ENCODE measurements at places on chromosomes 12 and 14.
A peak's percentile ranks its signal among the peaks of the same experiment; 100 is the strongest.

- DNase-seq, result no peak
Observed at GRCh38 chr12:59839514-59839913, 243.7 kb downstream of the SLC16A7 start.

GRCh38 chr14:65482757-65483438, 70.4 kb downstream of the FUT8 start:
- DNase-seq, result no peak

DNA sequence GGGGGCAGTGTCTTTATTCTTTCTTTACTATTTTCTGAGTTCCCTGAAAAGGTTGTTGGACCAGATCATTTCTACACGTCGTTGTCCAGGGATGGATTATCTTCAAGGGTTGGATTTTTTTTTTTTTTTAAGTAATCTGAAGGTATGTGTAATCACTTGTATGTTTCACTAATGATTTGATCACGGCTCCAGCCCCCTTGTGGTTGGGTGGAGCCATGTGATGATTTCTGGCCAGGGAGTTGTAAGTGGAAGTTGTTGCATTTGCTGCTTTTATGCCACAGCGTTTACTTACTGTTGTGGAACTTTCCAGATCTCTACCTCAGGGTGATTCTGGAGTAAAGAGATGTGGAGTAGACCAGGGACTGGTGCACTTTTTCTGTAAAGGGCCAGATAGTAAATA, 390.3 kb downstream of the AACS start:
- no peak for DNase-seq

DNA sequence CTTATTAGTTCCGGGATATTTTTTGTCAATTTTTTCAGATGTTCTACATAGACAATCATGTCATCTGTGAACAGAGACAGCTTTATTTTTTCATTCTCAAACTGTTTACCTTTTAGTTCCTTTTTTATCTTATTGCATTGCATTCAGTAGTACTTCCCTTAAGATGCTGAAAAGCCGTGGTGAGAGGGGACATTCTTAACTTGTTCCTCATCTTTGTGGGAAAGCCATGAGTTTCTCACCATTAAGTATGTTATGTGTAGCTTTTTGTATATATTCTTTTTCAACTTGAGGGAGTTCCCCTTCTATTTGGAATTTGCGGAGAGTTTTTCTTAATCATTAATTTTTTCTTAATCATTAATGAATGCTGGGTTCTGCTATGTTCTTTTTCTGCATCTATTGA, 1727.1 kb upstream of the SEL1L start:
- no peak for DNase-seq

- DNase-seq, result peak; percentile 54
Observed at GRCh38 chr14:104545942-104546501, 33.5 kb upstream of the C14orf180 start.

DNA sequence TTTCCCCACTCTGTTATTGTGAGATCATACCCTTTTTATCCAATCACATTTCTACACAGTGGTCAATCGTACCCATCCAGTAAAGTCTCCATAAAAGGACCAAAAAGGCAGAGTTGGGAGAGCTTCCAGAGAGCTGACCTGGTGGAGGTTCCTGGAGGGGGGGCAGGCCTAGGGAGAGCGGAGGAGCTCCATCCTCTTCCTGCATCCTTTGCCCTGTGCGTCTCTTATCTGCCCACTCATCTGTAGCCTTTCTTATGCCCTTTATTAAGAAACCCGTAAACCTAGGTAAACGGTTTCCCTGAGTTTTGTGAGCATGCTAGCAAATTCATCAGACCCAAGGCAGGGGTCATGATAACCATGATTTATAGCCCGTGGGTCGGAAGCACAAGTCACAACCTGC, 26.2 kb downstream of the EVL start:
- no peak for DNase-seq

GRCh38 chr14:44029933-44030332, 477.1 kb downstream of the FSCB start:
- DNase-seq, result no peak

DNA sequence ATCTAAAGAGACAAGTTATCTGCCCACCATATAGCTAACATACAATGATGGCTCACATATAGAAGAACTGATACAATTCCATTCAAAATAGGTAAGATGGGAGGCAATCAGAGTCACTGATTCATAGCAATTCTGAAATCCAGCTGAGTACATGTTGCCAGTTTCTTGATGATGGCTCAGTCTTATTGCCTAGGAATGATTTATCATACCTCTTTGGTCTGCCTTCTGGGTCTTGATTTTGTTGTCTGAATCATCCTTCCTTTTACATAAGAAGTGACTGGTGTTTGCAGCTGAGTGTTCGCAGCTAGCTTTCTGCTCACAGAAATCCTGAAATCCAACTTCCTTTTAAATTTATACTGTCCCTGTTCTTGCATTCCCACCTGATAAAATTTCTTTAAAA, 463.2 kb upstream of the MGAT4C start:
- DNase-seq, result no peak

DNA sequence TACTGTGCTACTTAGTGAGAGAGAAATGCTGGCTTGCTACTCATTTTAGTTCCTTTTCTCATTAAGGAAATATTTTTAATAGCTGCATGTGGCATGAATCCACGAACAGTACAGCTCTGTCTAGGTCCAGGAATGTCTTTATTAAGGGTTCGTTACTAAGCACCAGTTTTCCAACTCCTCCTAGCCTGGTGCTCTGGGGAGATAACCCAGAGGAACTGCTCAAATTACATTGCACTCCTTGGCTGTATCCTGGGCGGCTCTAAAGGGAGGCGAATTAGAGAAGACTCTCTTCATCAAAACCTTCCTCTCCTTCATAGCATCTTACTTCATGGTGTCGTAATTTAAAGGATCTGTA, 101.3 kb downstream of the PPM1A start:
- no peak for DNase-seq

DNA sequence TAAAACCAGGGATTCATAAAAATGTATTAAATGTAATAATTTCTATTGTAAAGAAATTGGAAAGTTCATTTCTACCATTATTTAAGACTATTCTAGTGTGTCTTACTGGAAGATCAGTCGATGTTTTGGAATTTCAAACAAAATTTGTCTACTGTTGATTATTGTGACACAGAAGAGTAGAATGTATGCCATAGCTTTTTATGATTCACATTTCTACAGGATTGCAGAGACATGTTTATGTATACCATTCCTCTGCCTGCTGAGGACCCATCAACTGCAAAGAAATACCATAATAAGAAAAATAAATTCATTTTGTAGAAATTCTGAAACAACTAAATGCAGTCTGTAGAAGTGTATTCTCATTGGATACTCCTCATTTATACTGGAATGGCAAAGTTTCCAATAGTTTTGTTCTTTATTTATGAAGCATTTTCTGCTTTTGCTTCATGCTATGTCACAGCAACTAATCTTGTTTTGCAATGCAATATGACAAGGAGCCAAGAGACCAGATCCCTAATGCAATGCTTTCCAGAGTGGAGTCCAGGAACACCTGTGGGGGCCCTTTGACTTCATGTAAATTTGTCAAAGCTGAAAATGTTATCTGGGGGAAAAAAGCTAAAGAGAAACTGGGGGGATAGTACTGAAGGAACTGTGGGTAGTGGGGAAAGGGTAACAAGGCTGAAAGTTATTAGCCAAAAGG, 172.9 kb upstream of the LRIG3 start:
- no peak for DNase-seq

DNA sequence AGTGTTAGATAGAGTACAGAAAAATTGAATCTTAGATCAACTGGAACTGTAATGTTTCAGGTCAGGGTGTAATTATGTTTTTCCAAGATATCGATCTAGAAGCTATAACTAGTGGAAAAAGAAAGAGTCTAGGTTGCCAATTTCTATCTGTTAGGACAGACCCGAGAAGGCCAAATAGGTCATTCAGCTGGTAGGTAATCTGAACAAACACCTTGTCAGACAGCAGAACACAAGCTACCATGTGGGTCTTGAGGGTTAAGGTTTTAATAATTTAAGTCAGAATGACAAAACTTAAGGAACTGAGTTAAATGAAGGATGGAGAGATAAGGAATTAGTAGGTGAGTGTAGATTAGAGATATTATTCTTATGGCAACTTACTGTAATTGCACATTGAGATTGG, 44.9 kb upstream of the KCNMB4 start:
- DNase-seq, result no peak

- DNase-seq, result no peak
Observed at GRCh38 chr12:68446901-68447796, 115.0 kb upstream of the MDM1 start.

- no peak for DNase-seq
Observed at GRCh38 chr12:19675361-19675760, 236.1 kb downstream of the AEBP2 start.

GRCh38 chr12:52119398-52120254, 40.1 kb downstream of the SMIM41 start:
- DNase-seq, result no peak

DNA sequence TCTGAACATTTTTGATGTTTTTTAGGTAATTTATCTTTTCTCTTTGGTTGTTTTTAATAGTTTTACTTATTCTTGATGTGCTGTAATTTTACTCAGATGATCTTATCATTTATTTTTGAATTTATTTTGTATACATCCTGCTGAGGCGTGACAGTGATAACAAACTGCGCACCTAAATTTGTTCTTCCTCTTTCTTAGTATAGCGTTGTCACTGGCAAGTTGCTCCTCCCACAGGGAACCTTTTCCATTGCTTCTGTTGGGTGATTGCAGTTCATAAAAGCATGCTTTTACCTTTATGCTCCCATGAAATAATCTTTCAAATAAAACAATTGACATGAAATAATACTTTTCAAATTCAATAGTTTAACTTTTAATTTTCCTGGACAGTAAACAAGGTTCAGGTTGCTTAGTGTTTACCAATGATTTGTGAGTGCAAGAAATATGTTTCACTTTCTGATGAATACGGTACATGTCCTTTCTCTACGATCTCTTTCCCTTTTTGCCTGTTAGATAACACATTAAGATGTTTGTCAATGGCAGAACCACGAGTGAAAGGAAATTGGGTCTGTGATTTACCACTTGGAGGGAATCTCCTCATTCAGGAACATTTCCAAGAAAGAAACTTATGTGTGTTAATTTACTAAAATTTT, 223.3 kb downstream of the CCDC91 start:
- DNase-seq, result no peak

GRCh38 chr14:22532345-22533056, 56.5 kb downstream of the DAD1 start:
- DNase-seq, result no peak

DNA sequence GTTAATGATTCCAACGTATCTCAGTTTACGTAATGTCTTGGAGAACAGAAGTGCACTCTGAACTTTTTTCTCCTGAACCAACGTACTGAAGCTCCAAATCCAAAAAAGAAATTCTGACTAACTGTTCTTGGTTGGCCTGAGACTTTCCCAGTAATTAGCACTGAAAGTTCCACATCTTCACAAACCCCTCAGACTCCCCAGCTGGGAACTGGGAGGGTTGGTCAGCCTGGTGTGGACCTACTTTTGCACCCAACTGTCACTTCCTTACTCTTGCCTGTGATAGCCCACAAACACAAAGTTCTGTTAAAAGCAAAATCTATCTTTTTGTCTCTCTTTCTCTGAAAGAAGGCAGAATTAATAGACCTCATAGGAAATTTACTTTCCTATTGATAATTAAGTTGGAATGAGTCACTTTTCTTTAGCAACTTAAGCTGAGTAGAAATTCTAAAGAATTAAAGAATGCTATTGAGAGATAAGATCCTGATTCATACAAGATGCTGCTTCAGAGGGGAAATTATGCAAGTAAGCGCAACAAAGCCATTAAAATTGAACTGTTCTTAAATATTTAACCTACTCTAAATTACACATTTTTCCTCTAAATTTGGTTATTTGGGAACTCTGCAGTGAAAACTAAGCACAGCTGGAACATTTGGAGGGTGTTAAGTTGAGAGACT, 155.0 kb downstream of the EPS8 start:
- no peak for DNase-seq

GRCh38 chr12:131634037-131634436, 76.9 kb upstream of the SFSWAP start:
- DNase-seq, result no peak

DNA sequence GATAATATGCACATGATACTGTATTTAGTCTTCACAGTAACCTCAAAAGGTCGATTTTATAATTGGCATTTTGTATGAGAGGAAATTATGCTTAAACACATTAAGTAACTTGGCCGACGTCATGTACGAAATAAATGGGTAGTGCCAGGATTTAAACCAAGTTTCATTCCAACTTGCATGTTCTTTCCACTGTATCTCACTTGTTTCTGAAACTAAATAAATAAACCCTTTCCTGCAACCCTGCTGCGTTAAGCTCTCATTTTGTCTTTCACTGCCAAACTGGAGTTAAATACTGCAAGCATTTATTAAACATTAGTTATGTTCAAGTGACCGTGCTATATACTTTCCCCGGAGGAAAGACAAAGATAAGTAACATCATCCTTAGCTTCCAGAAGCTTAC, 293.9 kb upstream of the PRKD1 start:
- DNase-seq, result no peak

DNA sequence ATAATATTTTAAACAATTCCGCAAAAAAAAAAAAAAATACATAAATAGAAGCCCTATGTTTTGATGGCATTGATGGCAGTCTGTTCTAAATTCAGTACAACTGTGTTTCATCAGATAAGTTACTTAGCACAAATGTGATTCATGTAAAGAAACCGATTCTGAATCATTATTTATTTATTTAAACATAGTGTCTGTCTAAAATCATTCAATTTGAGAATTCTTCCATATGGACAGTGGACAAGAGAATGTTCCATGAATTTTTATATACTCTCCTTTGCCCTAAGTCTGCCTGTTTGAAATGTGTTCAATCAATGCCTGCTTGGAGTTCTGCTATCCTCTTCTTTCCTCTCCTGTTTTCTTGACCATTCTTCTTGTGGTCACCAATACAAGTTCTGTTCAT, 126.5 kb downstream of the PDE3A start:
- no peak for DNase-seq

DNA sequence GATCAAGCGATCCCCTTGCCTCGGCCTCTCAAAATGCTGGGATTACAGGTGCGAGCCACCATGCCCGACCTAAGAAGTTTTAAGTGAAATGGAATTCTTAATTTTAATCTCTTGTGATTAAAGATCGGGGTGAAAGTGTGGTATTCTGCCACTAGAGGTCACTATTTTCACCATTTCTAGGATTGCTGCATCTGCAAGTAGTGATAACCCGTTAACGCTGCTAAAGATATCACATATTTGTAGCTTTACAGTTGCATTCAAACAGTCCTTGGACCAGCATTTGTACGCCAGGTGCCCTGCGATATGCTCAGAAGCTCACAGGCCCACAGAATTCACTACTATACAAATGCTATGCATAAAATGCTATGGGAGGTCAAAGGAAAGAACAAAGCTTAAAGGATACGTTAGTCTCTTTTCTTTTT, 19.3 kb downstream of the CCDC62 start:
- DNase-seq, result no peak

- DNase-seq, result no peak
Observed at GRCh38 chr14:49250109-49250508, 336.1 kb downstream of the RPS29 start.

DNA sequence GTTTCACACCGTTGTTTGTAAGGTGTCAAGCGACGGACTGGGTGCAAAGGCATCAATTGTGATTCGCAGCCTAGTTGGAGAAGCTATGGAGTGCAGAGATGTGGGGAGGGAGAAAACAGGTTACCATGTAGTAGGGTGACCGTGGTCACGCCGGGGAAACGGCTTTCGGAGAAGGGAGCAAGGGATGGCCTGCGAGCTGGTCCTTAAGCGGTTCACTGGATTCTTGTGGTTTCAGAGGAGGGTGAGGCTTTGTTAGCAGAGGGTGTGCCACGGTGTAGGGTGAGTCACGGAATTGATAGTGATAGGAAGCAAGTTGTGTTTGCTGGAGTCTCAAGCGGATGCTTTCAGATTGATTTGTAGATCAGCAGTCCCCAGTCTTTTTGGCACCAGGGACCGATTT, 2.3 kb downstream of the PIWIL1 start:
- no peak for DNase-seq

GRCh38 chr12:48027183-48028002, 23.1 kb upstream of the COL2A1 start:
- no peak for DNase-seq
